ENCODE measurements at places on chromosomes 12 and 14.

DNA sequence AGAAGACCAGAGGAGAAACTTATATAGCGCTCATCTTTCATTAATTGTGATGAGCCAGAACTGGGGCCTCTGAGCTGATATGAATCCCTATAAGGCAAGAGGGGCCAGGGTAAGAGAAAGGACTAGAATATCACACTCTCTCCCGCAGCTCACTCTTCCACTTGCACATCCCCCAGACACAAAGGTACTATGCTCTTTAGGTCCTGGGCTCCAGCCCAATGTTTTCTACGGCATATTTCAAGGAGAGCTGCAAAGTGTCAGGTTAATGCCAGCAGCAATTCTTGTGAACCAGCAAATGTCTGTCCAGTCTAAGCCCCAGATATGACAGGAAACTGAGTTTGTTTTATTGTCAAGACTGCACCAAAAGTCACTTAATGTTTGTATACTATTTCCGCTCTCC is 29.4 kb downstream of the PPP2R5E start:
- DNase-seq, result no peak

DNA sequence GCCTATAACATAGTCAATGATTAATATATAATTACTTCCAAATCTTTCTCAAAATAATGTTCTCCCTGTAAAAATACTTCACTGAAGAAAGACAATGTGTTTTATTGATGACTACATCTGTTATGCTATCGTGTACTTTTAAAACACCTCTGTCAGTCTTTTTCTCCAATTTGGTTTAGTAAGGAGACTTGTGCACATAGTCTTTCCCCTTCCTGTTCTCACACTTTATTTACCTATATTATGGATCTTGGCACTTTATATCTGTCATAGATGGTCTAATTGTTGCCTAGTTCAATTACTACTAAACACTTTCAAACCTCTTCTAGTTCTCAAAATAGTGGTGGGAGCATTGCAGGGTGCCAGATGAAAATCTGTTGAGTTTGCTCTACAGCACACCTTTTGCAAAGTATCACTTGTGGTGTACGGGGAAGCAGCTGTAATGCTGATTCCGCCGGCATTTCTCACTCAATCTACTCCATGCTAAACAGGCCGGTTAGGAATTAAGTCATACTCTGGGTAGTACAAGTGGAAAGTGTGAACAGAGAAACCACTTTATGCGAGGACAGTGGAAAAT is 1.1 kb upstream of the INSM2 start:
- no peak for DNase-seq

DNA sequence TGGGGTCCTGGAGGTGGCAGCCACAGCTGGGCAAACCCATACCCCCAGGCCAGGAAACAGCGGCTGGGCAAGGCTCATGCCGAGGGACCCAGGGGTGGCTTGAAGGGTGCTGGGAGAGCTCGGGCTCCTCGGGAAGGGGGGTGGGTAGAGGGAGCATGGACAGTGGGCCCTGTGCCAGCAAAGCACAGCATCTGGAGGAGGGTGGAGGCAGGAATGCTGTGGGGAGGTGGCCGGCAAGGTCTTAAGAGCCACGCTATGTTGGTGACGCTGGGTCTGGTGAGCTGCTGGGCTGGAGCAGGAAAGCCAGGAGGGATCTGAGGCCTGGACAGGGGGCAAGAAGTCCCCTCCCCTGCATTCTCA is 48.2 kb upstream of the DLK1 start:
- DNase-seq, result no peak

DNA sequence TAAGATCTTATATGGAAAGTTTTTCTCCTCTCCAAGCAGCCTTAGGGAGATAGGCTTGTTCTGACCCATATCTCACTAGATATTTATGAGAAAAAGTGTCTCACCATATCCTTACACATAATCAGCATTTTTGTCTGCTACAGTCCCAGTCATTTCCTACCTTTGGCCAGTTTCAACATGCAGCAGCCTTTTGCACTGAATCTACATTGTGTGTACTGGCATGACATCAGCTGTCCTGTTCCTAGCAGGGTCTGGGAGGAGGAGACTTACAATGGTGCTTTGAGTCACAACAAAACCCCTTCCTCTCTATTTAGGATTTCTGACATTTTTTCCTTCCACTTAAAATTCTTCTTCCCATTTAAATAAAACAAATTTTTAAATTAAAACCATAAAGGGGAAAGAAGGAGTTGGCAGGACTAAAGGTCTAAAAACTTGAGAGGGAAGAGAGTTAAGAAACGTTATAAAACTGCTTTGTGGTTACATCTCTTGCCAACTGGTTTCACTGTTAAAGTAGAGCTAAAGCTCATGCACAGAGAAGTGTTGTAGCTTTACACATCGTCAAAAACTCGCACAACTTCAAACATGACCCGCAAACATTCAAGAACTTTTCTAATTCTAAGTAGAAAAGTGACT is 53.3 kb upstream of the CERS5 start:
- DNase-seq, result no peak

GRCh38 chr12:50720501-50720900 is 43.4 kb upstream of the ATF1 start:
- no peak for DNase-seq

DNA sequence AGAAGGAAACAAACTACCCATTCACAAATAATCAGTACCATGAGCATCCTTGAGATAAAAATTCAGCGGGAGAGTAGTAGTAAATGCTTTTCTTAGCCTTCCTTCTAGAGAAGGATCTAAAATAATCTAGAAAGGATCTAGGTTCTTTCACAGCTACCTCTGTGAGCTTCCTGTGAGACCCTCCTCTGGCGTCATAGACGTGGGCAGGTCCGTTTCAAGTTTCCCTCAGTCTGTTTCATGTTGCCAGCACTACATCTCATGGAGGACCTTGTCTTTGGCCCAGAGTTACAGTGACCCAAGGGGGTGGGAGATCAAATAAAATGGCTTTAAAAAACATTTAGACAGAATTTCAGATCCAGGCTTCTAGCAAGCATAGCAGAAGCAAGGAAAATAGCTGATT is 13.6 kb downstream of the DAAM1 start:
- no peak for DNase-seq

- DNase-seq, result no peak
Measured at GRCh38 chr12:115404761-115405470, 720.9 kb upstream of the TBX3 start.

DNA sequence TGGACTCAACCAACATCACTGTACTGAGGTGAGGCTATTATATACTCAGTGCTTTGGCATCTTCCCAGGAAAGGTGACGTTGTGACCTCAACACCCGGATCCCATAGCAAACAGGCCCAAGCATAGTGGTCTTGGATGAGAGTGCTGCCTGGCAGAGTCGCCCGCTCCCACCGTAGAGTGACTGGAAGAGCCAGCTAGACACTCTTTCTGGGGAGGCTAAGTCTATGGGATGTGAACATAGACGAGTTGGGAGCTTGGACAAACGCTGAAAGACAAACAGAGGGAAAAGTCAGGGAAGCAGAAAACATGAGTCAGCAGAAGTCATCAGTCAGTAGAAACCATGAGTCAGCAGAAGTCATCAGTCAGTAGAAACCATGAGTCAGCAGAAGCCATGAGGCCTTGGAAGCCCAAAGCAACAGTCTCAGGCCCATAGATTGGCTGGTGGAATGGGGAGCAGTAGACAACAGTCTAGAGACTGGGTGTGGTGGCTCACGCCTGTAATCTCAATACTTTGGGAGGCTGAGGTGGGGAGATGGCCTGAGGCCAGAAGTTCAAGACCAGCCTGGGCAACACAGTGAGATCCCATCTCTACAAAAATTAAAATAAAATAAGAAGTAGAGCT is 66.4 kb upstream of the MAP1LC3B2 start:
- no peak for DNase-seq

DNA sequence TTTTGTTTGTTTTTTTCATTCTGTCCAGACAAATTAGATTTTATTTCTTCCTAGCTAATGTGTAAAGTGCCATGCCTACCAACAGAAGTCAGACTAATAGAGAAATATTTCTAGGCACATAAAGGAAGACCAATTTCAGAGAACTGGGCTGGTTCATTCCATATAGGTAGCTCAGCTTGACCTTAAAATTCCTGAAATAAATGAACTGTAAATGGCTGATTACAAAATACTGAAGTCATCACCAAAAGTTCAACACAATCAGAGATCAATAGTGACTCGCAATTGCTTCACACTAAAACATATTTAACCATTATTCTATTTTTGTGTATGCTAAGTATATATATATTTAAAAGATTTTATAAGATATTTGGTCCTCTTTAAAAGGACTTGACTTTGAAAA is 34.2 kb downstream of the PTPRB start:
- DNase-seq, result no peak

DNA sequence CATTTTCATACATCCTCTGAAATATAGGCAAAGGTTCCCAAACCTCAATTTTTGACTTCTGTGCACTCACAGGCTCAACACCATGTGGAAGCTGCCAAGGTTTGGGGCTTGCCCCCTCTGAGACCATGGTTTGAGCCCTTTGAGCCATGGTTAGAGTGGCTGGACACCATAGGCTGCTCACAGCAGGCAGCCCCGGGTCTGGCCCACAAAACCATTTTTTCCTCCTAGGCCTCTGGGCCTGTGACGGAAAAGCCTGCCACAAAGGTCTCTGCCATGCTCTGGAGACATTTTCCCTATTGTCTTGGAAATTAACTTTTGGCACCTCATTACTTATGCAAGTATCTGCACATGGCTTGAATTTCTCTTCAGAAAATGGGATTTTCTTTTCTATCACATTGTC is 1113.2 kb upstream of the ATXN7L3B start:
- DNase-seq, result no peak

- DNase-seq, result peak; percentile 79
Measured at GRCh38 chr12:76006028-76006925, 25.3 kb downstream of the PHLDA1 start.

DNA sequence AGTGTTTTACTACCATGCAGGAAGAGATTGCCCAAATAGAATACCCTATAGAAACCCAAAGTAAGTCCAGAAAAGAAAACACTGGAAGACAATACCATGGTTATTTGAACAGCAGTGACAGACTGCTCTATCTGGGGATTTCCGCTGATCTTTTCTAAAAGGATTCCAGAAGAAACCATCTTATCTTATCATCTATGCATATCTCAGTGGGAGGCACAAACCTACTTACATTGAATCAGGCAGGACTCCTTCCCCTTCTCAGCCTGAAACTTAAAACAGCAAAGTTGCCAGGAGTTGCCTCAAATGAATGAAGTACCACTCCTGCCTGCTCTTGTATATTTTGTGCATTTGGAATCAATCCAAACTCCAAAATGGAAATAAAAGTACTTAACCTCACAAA is 56.7 kb upstream of the NR2C1 start:
- no peak for DNase-seq

DNA sequence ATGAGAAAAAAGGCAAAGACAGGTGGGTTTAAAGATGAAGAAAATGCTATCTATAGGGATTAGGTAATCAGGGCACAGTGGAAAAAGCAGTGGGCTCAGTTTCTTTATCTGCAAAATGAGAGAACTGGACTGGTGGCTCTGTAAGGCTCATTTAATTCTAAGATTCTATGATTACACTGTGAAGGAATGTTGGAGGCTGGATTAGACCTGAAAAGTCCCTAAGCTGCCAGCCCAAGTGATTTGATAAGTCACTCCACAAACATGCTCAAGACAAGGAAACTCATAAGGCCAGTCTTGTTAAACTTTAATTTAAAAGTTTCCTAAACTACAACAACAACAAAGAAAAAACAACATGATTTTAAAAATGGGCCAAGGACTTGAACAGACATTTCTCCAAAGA is 75.1 kb downstream of the DCAF5 start:
- no peak for DNase-seq

GRCh38 chr12:113459981-113460380 is 11.7 kb downstream of the LHX5 start:
- no peak for DNase-seq

- DNase-seq, result no peak
Measured at GRCh38 chr14:44564908-44565307, 57.8 kb upstream of the FSCB start.

DNA sequence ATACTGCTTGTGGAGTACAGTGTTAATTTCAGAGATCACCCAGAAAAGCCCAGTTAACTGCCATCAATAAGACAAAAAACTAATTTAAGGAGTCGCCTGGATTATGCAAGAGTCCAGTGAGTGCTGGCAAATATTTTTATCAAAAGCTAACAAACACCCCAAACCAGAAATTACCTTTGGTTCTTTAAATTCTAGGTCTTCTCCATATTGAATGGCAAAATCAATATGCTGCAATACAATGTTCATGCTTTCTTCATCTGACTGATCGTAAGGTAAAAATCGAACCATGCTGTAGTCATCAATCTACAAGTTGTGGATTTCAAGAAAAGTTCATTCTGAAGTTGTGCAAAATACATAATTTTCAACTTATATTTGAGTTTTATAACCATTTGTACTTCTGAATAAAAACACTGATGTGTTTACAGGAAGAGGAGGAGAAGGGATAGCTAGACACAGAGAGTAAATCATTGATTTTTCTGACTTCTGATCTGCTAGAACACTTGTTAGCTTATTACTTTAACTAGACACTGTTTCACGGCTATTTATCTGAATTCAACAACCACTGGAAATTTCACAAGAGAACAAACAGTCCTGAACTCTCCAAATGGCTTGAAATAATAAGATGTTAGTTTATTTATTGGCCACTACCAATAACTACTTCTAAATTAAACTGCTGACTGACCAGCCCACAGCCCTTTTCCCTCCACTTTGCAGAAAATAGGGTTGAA is 3.6 kb upstream of the ARPC3 start:
- no peak for DNase-seq

DNA sequence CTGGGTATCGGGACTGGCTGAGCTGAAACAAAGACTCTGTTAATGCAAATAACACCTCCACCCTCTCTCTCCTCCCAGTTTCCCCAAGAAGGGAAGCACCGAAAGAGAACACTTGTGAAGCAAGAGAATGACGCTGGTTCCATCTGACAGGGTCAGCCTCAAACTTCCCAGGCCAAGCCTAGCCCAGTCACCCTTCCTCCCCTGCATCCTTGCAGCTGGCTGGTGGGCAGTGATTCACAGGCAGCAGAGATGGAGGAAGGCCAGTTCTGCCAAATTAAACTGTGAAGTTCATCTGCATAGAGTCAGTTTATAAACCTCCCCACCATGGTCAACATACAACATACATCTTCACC is 2.8 kb downstream of the LRRC74A start:
- DNase-seq, result no peak

- no peak for DNase-seq
Measured at GRCh38 chr14:76643887-76644286, 117.4 kb upstream of the VASH1 start.

GRCh38 chr12:121751034-121751433 is 38.5 kb downstream of the TMEM120B start:
- no peak for DNase-seq

DNA sequence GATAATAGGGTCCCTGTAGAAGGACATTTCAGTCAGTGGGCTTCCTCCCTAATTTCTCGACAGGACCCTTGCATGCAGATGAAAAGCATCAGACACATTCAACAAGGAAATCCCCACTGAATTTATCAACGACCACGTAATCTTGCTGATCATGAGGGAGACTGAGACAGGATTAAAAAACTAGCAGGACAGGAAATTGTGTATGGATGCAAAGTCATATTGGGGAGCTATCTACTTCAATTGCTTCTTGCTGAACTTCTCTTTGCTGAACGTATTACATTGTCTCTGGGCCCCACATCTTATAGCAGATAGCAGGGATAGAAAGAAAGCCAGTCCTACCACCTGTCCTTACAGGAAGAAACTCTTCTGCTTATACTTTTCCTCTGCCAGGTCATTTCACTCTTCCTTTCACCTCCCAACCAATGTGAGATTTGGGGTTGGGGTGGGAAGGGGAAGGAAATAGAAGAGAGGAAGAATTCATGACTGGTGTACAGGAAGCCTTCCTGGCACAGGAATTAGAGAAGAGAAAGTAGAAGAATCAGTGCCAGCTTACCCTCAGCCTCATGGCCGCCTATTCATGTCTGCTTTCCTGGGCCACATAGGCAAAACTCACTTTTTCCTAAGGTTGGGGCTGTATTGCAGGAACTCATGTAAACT is 333.3 kb downstream of the ZFP36L1 start:
- no peak for DNase-seq

Data from NCI-H524 treated with DMSO at 0.1 percent for 48 hours (cell line).